ENCODE measurements at places on chromosomes 7 and 10.

DNA sequence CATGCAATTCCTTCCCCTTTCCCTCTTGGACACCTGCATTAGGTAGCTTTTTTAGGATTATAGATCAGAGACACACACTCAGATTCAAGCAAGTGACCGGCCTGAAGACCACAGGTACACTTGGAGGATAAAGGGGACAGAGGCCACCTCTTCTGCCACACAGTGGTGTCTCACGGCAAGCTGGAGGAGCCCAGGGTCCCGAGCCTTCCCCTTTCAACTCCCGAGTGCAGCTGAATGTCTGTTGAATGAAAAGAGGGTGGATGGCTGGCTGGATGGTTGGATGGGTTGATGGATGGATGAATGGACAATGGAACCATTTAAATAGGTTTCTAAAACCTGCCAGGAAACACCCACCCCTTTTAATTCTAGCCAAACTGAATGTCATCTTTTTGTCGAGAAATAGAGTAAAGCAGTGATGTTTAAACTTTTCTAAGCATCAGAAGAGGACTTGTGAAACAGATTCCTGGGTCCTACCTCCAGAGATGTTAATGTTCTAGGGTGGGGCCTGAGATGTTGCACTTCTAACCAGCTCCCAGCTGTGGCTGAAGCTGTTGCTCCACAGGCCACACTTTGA is 49.2 kb upstream of the ZMIZ1 start:
- no peak for DNase-seq

DNA sequence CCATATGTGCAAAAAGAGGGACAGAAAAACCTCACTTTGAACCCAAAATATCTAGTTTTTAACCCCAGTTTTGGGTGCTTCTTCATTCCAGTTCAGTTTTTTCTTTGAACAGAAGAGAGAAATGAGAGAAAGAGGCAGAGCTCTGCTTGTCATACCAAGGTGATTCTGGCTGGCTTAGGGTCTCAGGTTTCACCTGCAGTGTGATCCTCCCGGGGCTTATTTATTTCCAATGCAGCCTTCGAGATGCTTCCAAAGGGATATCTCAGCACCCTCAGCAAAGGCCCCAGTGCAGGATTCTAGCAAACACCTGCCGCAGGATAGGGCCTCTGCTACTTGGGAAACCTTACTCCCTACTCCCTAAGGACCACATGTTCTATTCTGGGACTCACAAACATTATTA is 131.3 kb downstream of the WDR11 start:
- no peak for DNase-seq

- DNase-seq: no peak
Observed at GRCh38 chr10:43394868-43395267, 14.1 kb downstream of the HNRNPF start.

GRCh38 chr10:14010101-14010558 is 320.6 kb downstream of the FRMD4A start:
- DNase-seq: no peak

- DNase-seq: no peak
Observed at GRCh38 chr10:132462463-132463332, 65.7 kb downstream of the PWWP2B start.

DNA sequence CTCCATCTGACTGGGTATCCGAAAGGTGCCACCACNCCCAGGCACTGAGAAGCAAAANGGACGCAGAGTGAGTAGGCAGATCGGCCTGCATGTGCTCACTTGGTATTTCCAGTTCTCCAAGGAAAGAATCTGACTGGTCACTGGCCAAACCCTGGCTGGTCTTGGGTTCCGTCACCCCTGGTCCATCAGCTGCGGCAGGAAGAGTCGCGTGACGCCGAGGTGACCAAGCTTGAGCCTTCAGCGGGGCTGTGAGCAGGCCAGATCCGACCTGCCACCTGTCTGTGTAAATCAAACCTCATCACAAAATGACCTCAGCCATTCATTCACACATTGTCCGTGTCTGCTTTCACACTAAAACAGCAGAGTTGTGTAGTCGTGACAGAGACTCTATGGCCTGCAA is 28.8 kb upstream of the CHST15 start:
- DNase-seq: no peak

- no peak for DNase-seq
Observed at GRCh38 chr7:158018971-158019645, 568.5 kb downstream of the PTPRN2 start.

DNA sequence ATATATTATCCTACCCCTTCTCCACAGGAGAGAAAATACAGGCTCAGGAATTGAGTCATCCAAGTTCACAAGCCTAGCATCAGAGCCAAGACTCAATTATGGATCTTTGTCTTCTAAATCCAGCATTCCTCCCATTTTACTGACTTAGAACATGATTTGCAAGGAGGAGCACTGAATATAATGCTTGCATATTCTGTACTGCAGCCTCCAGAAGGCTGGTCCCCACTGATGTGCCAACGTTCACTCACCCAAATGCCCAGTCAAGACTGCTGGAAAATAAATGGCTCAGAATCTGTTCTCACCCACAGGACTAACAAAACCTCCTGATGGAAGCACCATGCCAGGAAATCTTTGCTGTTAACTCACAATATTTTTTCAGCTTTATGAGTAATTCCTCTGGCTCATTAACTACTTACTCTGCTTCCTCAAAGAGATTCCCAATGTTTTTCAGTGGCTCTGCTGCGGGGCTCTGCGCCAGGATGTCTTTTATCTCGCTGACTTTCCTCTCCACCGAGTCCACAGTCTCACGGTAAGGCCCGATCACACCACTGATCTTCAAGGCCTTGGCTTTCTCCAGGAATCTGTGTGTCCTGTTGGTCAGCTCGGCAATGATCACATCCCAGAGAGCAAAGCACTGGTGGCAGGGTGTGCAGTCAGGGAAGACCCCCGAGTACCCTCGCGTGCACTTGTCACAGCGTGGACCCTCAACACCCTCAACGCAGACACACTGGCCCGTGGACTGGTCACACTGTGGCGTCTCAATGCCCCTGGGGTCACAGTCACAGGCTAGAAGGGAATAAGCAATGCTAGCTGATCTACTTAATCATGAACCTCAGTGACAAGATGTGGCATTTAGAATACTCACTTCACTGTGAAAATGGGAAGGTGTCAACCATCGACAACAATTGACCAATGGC is 48.8 kb downstream of the DLD start:
- peak; percentile 82 for DNase-seq

DNA sequence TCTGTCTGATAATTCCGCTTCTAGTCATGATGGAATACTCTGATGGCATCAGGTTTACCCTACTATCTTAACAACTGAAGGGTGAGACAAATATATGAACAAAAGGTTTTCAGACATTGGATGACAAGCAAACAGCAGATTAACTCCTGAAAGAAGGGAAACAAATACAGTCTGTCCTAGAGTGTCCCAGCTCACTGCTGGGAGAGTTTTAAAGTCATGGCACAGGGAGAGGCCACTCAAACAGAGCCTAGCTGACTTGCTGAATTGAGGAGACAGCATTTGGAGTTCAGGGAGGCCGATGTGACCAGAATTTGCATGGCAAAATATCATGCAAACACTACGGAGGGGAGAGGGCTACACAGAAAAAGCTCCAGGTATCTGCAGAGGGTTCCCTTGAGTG is 73.1 kb downstream of the MDH2 start:
- DNase-seq: no peak

GRCh38 chr10:86319676-86320075 is 46.9 kb downstream of the GRID1 start:
- DNase-seq: no peak

- DNase-seq: no peak
Observed at GRCh38 chr7:37671876-37672275, 11.7 kb upstream of the GPR141 start.

DNA sequence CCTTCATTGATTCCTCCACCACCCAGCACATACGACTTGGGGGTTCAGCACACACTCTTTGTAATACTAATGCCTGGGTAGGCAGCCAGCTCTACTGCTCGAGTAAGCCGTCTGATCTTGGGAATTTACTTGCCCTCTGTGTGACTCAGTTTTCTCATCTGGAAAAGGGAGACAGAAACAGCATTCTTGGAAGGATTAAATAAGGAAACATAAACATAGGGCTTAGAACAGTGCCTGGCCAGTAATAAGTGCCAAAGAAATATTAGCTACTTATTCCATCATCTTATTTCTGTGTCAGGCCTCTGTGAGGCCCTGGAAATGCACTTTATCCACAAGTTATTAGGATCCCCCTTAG is 130.1 kb downstream of the TNS3 start:
- no peak for DNase-seq

GRCh38 chr7:43443381-43443780 is 139.5 kb upstream of the STK17A start:
- DNase-seq: no peak

DNA sequence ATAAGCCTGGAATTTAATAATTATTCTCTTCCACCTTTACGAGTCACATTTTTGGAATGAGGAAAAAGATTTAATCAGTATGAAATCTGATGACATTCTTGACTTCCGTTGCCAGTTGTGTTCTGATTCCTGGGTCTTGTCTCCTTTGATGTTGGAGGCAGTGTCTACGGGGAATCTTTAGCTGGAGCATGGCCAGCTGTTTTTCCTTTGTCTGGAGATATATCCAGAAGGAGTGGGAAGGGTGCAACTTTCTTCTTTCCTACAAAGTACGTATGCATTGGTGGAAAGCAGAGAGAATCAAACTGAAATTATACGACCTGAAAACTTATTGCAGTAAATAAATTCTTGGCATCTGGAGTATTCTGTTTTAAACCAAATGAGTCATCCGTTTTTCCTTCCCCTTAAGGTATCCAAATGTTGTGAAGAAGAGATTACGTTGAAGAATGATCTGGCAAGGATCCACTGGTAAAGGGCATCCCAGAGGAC is 6.9 kb upstream of the GNG11 start:
- DNase-seq: no peak

GRCh38 chr10:125016611-125017202 is 74.8 kb downstream of the ZRANB1 start:
- DNase-seq: no peak

GRCh38 chr10:78571286-78571685 is 497.5 kb upstream of the ZMIZ1 start:
- DNase-seq: no peak

- no peak for DNase-seq
Observed at GRCh38 chr7:41203542-41203941, 499.3 kb downstream of the INHBA start.

DNA sequence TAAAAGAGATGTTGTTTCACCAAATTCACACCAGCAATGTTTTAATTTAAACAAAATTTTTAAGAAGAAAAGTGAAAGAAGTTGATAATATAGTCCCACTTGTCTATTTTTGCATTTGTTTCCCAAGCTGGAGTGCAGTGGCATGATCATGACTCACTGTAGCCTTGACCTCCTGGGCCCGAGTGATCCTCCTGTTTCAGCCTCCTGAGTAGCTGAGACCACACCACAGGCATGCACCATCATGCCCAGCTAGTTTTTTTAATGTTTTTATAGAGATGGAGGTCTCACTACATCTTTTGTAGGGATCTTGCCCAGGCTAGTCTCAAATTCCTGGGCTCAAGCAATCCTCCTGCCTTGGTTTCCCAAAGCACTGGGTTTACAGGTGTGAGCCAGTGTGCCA is 14.1 kb upstream of the NDUFA5 start:
- no peak for DNase-seq
